ENCODE measurements at places on chromosomes 5 and 9. TPM values are rescaled to one million over a fixed set of nuclear protein-coding genes. Genes with fewer than 3 reads are reported as not detected.

DNA sequence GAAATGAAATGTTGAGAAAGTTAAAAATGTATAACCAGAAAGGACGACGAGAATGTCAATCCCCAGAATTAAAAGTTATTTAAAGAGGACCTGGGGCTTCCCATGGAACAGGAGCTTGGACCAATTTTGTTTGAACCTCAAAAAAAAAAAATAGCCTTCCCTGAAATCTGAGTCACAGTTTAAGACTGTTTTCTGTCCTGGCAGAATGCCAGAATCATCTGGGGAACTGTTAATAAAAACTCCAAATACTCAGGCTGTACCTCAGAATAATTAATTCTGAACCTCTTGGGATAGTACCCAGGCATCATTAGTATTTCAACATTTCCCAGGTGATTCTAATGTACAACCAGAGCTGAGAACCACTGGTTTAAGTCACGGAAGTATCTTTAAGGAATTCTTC lies 102.2 kb upstream of the SLCO6A1 start:
- DNase-seq: no peak

- DNase-seq: no peak
Observed at GRCh38 chr5:83956386-83956785, 235.7 kb upstream of the HAPLN1 start.

DNA sequence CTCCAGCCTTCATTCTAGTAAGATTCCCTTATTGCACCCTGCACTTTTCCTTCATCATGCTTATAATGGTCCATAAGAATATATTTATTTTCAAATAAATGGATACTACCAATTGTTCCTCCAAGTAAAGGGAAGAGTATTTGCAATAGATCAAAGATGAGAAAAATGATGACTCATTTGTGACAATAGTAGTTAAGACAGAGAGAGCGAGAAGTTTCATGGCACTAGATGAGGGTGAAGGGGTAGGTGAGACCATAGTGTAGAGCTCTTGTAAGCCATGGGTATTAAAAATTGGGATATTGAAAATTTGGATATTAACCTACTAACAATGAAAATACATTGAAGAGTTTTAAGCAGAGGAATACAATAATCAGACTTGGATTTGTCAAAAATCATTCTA lies 404.6 kb downstream of the EFNA5 start:
- no peak for DNase-seq

DNA sequence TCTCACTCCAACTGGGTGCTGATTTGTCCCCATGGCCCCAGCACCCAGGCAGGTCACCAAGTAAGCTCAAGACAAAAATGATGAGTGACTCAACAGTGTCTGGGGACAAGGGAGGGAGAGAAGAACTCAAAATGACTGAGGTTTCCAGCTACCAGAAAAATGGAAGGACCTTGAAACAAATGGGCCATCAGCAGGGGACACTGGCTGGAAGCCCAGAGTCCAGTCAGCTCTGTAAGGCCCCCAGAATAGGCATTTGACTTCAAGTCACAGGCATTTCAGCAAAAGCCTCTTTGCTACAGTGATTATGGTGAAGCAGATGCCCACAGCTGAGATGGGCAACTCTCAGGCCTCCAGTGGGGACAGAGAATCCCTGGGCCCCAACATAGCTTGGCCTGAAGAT lies 139.0 kb upstream of the GABRP start:
- no peak for DNase-seq

DNA sequence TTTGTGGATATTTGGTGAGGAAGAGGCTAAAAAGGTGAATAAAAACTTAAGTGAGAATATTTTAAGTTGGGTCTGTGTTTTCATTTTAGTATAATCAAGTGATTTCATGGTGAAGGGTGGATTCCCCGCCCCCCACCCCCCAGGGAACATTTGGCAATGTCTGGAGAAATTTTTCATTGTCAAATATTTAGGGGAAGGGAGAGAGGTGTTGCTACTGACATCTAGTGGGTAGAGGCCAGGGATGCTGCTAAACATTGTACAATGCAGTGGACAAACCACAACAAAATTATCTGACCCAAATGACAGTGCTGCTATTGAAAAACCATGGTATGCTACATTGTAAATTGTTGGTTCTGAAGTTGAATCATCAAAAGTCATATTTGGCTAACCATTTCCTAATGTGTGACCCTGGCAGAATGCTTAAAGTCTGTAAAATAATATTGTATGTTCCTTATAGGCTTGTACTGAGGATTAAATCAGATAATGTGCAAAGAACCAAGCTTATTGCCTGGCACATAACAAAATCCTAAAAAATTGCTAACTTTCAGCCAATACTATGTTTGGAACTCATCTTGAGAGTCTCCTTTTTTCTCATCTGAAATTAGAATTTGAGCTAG lies 5.6 kb downstream of the C5orf24 start:
- DNase-seq: no peak

GRCh38 chr9:77714077-77714549 lies 66.0 kb upstream of the GNA14 start:
- no peak for DNase-seq

DNA sequence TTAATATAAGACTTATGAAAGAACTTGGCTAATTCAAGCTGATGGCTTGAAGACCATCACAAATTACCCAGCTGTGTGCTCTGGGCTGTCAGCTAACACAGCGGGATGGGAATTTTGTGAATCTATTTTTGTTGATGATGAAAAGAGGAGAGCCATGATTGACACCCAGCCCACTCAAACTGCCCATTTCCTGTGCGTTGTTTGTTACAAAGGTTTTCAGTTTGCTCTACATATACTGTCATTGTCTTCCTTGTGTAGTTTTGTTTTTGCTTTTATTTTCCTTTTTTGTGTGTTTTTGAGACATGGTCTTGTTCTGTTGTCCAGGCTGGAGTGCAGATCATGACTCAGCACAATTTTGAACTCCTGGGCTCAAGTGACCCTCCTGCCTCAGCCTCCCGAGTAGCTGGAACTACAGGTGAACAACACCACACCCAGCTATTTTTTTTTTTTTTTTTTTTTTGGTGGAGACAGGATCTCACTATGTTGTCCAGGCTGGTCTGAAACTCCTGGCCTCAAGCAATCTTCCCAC lies 400.3 kb downstream of the ICE1 start:
- DNase-seq: no peak

- no peak for DNase-seq
Observed at GRCh38 chr9:111986035-111986556, 89.5 kb downstream of the UGCG start.

- no peak for DNase-seq
Observed at GRCh38 chr5:178113841-178114324, 551 bp downstream of the N4BP3 start.

GRCh38 chr9:87725356-87725899 lies 491 bp upstream of the CTSL start:
- no peak for DNase-seq

DNA sequence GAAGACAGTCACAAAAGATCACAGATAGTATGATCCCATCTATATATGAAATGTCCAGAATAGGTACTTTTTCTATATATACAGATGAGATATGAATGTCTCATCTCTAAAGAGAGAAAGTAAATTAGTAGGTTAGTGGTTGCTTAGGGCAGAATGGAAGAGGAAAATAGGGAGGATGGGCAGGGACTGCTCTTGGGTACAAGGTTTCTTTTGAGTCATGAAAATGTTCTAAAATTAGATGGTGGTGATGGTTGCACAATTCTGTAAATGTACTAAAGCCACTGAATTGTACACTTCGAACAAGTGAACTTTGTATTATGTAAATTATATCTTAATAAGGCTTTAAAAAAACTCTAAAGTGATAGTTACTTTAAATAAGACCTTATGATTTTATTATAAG lies 59.6 kb upstream of the GRAMD2B start:
- no peak for DNase-seq

DNA sequence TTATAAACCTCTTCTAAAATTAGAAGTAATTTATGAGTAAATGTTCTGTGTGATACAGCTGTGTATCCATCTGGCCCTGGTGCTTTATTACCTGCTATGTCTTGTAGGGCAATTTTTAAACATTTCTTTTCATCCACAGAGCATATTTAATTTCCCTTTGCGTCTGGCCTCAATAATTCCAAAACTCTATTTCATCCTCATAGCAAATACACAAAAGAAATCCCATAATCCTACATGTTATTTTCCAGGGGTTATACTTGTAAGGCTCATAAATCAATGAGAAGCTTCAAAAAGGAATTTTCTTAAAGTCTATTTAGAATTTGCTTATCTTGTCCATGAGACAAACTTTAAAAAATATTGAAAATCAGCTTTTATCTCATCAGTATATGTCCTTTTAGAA lies 167.0 kb downstream of the TTC39B start:
- DNase-seq: no peak

DNA sequence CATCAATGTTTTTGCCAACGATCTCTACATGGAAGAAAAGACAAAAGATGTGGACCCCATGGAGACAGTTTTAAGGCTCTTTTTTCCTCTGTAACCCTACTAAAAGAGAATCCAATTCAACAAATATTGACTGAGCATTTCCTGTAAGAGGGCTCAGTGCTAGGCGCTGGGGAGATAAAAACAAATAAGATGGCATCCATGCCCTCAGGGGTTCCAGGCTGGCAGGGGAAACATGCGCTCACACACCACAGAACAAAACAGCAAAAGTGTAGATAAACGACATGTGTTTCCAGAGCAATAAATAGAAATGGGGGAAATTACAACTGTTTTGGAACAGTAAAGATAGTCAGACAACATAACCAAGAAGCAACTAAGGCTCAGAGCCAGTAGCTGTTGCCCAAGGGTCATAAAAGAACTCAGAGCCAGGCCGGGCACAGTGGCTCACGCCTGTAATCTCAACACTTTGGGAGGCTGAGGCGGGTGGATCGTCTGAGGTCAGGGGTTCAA lies 25.2 kb downstream of the ZNF608 start:
- DNase-seq: no peak

DNA sequence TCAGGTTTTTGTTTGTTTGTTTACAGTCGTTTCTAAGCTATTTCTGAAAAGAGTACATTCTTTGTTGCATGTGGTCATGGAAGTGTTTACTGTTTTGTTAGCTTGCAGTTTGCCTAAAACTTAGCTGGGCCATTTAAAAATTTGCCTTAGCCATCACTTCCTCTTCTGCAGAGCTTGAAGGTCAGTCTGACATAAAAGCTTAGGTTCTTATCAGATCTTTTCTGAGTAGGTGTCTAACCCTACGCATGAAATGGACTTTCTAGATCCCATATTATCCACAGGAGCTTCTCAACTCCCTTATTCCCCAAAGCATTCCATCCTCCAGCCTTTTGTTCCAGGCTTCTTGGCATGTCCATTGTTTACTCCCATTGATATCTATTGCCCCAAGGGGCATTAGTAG lies 90.3 kb downstream of the AP3B1 start:
- no peak for DNase-seq

GRCh38 chr9:131649646-131650045 lies 90.2 kb downstream of the RAPGEF1 start:
- DNase-seq: no peak

- no peak for DNase-seq
Observed at GRCh38 chr5:131209175-131209505, 38.4 kb downstream of the LYRM7 start.

- no peak for DNase-seq
Observed at GRCh38 chr5:171575386-171575785, 155.9 kb downstream of the FGF18 start.

TAF11L12 gene
- total RNA-seq: not detected

MEF2C gene
- 22.3 TPM for total RNA-seq

Data from vagina (tissue), 2 donors.